ENCODE measurements at places on chromosomes 7 and 10.

DNA sequence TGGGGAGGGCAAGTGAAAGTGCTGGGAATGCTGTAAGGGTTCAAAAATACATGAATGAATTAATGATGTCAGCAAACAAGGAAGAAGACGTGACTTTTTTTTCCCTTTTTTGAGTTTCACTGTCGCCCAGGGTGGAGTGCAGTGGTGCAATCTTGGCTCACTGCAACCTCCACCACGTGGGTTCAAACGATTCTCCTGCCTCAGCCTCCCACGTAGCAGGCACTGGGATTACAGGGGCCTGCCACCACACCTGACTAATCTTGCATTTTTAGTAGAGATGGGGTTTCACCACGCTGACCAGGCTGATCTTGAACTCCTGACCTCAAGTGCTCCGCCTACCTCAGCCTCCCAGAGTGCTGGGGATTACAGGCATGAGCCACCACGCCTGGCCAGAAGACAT is 30.0 kb downstream of the DENND10 start:
- no peak for DNase-seq

GRCh38 chr7:92661651-92662050 is 71.5 kb upstream of the FAM133B start:
- DNase-seq, result no peak

GRCh38 chr7:130297628-130298543 is 4.9 kb downstream of the CPA4 start:
- DNase-seq, result peak; percentile 82

GRCh38 chr7:1854866-1855724 is 185.0 kb downstream of the ELFN1 start:
- no peak for DNase-seq

DNA sequence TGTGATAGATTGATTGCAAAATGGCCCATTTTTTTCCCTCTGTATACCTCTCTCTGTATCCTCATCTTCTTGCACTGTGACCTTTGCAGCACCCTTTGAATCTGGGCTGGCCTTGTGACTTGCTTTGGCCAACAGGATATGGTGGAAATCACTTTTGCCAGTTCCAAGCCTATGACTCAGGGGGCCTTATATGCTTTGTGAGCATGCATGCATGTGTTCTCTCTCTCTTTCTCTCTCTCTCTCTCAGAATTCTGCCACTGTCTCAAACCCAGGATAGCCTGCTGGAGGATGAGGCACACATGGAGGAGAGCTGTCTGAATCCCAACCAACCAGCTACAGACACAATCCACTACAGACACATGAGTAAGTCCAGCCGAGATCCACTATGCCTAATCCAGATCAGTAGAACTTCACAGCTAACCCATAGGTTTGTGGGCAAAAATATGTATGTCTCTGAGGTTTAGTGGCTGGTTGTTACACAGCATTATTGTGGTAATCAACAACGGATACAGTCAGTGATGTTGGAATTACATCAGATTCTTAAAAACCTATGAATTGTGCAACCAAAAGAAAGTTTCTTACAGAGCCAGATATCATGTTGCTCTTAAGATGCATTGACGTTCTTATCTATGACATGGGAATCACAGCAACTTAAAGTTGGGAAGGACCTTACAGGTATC is 41.8 kb upstream of the ABCB4 start:
- DNase-seq, result peak; percentile 37

DNA sequence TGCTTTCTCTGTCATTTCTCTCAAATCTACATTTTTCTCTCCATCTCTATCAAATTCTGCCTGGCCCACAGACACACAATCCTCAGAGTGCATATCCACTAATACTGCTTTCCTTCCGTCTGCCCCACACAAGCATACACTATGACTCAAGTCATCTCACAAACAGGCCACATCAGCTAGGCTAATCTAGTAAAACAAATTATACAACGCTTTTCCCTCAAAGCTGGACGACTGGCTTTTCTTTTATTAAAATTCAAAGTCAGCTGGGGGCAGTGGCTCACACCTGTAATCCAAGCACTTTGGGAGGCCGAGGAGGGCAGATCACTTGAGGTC is 161.1 kb downstream of the FAM107B start:
- DNase-seq, result no peak

GRCh38 chr7:158856883-158857668 is 718 bp downstream of the DYNC2I1 start:
- no peak for DNase-seq

DNA sequence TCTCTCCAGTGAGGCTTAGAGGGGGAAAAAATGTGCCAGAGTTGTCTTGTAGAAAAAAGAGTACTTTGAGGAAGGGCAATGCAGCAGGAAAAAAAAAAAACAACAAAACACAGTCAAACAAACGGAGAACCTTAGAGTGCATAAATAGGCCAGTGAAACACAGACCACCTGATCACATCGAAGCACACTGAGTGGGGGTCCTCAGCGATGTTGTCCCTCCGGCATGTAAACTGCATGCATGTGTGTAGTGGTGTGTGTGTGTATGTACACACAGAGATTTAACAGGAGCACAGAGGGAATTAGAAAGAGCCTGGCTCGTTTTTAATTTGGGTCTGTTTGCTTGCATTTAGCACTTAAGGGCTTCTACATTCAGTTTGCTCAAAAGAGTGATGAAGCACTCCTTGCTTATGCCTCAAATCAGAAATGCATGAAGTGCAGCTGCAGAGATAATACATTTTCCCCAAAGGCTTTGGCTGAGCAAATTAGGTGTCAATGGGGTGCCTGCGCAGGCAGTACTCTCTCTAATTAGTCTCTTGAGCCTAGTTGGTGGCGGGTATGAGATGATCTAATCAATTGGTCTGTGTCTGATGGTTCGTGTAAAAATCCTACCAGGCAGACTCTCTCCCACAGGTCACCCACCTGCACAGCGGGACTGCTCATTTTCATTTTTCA is 62.7 kb upstream of the FZD1 start:
- no peak for DNase-seq

DNA sequence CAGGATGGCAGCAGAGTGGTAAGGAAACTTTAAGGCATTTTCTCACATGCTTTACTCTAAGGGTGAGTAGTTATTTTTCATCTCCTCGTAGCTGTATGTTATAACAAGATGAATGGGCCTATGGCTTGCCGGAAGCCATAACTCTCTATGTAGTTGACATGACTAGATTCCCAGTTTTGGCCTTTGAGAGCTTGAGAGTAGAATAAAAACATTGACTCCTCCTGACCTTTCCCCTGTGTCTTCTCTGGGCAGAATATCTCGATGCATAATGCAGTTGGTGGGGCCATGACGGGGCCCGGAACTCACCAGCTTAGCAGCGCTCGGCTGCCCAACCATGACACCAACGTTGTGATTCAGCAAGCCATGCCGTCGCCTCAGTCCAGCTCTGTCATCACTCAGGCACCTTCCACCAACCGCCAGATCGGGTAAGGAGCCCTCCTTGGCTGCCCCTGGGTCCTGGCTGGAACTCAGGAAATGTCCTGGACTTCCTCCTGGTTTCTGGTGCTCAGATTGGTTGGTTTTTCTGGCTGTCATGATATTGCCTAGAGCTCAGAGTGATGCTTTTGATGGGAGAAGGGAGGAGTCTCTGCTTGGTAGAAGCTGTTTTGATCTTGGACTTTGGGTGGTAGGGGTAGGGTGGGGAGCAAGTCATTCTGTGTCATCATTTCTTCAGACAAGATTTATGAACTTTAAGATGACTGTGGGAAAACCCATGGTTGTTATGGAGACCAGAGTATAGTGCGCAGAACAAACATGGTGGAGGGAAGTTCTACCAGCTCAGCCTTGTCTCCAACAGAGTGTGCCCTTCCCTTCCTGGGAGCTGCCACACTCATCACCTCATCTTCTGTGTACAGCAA is 158.0 kb downstream of the CREB5 start:
- no peak for DNase-seq

GRCh38 chr10:129956286-129956670 is 7.8 kb downstream of the EBF3 start:
- DNase-seq, result no peak

DNA sequence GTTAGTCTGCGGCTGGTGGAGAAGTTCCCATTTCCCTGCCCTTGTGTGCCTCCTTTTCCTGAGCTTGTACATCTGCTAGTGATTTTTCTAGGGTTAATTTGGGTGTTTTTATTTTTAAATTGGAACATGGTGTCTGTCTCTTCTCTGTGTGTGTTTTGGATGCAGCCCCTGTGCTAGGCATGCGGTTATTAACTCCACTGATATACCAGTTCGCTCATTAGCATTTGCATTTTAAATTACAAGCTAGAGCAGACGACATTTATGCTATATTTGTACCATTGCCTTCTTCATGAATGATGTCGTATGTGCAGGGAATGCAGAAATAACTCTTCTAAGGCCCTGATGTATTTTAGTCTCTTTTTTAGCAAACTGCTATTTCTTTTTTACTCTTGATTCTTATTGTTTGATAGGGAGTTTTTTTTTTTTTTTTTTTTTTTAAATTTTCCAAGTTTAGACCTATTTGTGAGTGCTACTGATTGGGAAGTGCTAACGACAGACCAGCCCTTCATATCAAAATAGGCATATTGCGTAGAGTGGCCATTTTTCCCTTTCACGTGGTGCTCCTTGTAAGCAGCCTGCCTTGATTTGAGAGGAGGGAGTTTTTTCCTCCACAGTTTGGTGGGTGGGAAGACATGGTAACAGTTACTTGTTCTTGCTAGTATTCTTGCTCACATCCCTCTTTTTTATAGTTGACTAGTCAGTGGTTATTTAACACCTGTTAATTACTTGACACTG is 89.6 kb downstream of the LRRC4 start:
- DNase-seq, result no peak

- DNase-seq, result no peak
Measured at GRCh38 chr10:75408509-75408875, 6.9 kb upstream of the ZNF503 start.

DNA sequence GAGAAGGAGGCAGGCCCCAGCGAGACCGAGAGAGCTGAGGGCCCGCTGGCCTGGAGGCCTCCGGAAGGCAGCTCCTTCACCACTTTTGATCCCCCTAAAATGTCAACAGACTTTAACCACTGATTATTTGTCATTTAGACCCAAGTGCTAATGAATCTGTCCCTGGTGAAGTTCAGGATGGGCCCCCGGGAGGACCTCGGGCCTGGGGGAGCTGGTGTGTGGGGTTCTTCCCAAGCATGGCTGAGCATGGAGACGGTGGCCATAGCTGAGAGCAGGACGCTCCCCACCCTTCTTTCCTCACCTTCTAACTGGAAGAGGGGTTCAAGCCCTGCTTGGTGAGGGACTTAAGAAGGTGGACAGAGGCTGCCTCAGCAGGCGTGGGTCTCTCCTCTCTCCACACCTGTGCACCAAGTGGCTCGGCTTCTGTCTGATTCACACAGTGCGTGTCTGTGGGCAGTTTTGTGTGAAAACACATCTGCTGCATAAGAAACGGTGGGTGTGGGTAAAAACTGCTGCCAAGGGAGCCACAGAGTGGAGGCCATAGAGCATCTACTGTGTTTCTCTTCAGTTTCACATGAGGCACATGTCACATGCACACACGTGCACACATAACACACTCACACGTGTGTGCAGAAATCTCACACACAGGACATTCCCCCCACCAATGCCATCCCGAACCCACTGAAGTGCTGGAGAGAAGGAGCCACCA is 53.5 kb upstream of the VIPR2 start:
- no peak for DNase-seq

GRCh38 chr10:81900989-81901388 is 26.0 kb downstream of the NRG3 start:
- DNase-seq, result no peak

DNA sequence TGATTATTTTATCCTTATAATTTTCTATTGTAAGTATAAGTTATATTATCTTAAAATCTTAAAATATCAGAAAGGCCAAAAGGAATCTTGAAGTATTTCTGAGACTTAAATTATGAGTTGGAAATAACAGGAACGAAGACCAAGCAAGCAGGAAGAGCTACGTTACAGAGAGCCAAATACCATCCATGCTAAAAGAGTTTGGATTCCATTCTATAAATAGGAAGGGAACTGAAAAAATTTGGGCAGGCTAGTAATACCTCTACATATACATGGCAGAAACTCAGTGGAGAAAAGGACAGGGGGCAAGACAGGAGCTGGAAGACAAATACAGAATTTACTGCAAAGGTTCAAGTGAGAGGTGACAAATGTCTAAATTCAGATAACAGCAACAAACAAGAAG is 16.7 kb downstream of the ITGB1 start:
- DNase-seq, result no peak

GRCh38 chr10:34868589-34868988 is 53.5 kb upstream of the PARD3 start:
- DNase-seq, result no peak

DNA sequence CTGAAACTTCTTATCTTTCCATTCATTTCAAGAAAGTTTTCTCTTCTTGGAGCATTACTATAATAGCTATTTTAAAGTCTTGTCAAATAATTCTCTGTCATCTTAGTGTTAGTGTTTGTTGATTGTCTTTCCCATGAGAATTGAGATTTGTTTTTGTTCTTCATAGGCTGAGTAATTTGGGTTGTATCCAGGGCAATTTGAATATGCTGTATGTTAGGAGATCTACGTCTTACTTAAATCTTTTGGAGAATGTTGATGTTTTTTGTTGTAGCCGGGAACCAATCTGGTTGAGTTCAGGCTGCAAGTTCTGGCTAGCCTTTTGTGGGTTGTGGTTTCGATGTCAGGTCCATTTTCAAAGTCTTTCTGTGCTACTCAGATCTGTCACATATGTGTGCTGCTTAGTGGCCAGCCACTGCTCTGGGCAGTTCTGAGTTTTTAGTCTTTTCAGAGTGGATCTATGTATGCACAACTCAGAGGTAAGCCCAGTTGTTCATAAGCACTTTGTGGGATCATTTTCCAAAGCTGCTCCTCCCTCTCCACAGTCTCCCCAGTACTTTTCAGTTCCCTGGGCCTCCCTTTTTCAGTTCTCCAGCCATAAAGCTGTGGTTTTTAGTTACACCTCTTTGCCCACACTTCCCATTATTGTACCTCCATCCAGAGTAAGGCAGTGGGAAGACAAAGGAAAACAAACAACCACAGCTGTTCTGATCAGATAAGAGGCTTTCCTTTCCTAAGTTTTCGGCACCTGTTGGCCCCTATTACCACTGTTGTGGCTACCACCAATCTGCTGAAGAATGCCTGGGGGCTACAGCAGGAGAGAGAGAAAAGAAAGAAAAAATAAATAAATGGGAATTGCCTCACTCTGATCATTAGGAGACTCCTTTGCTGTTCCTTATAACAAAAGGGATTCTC is 4.7 kb upstream of the CCNJ start:
- DNase-seq, result no peak

DNA sequence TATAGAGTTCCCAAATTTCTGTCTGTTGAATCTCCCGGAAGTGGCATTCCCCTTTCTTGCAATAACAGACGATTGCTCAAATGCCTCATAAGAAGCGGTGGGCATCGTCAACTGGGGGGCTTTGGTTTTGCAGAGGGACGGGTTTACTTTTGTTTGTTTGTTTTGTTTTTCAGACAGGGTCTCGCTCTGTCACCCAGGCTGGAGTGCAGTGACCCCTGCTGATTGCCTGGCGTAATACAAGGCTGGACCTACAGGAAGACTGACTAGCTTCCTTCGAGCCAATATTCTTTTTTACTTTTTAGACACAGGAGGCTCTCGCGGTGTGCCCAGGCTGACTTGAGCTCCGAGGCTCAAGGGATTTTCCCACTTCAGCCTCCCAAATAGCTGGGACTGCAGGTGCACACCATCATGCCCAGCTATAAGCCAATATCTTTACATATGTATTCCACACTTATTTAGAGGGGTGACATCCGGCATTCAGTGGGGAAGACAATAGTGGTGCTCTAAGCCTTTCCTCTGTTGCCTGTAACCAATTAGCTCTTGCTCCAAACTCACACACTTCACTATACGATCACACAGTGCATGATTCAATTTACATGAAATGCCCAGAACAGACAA is 58.1 kb downstream of the FHIP2A start:
- DNase-seq, result no peak
